ENCODE measurements at places on chromosomes 2 and 18.

DNA sequence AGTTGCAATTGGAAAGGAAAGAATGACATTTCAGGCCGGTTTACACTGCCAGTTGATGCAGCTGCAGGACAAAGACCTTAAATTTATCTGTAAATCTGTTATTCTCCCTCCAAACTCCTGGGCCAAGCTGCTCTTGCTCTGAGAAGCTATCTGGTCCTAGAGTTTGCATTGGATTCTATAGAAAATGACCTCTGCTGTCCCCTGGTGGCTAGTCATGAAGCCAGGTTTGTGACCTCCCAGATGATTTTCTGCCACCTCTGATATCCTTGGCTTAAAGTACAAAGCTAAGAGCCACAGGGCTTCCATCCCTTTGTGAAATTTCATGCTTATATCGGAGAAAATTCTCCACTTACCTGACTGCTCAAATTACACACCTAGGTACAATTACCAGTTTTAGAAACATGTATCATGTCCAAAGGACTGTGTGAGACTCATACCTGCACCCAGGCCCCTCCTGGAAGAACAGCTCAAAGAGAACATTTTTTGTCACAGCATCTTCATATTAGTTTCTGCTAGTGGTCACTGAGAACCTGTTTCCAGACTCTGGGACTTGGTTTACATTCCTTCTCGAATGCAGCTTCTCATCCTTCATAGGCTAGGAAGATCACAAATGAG is 28.9 kb upstream of the IER3IP1 start:
- no peaks in the 10 kb centered on the region for H3K4me1 ChIP-seq
- peak; percentile 27 for DNase-seq
- peaks cover 4% of the 10 kb centered on the region for H3K27me3 ChIP-seq
- no peak overlapping the region for H3K27ac ChIP-seq

GRCh38 chr2:234680688-234681619 is 184.1 kb upstream of the ARL4C start:
- H3K27ac ChIP-seq, result peak overlapping the region; percentile 87
- no peaks in the 10 kb centered on the region for H3K36me3 ChIP-seq
- no peak for DNase-seq
- peaks cover 30% of the 10 kb centered on the region for H3K4me1 ChIP-seq

DNA sequence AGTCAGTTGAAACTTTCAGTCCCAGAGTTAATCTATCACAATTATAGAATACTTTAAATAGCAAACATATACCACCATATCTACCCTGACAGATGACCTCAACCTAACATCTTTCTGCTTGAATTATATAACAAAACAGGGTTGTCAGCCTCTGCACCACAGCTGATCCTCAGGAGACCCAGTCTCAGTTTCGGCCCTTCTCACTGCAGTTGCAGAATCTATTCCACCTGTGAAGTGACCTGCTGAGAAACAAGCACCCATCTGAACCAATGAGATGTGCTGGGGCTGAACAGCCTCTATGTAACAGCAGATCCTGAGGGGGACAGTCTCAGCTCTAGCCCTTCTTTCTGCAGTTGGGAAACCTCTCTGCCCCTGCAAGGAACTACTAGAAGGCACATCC is 567.6 kb downstream of the KCNJ3 start:
- DNase-seq, result no peak
- H3K4me3 ChIP-seq, result no peak overlapping the region
- no peaks in the 10 kb centered on the region for H3K27me3 ChIP-seq
- no peak overlapping the region for H3K27ac ChIP-seq

- H3K27me3 ChIP-seq, result no peaks in the 10 kb centered on the region
- H3K27ac ChIP-seq, result no peak overlapping the region
- no peaks in the 10 kb centered on the region for H3K36me3 ChIP-seq
- no peaks in the 10 kb centered on the region for H3K4me1 ChIP-seq
- no peak overlapping the region for H3K4me3 ChIP-seq
These were observed 7.9 kb upstream of the CFAP36 start for GRCh38 chr2:55511508-55512124.

- H3K4me1 ChIP-seq, result peaks cover 68% of the 10 kb centered on the region
- peak; percentile 38 for DNase-seq
- H3K36me3 ChIP-seq, result no peaks in the 10 kb centered on the region
- no peak overlapping the region for H3K4me3 ChIP-seq
These were observed 24.9 kb downstream of the GLI2 start for GRCh38 chr2:120760446-120761135.

Measured in IMR-90 (cell line).